ENCODE measurements at places on chromosomes 4 and X. TPM values are rescaled to one million over a fixed set of nuclear protein-coding genes. Genes with fewer than 3 reads are reported as not detected.
A peak's percentile ranks its signal among the peaks of the same experiment; 100 is the strongest.

GRCh38 chrX:133213117-133213516 lies 5.0 kb downstream of the TFDP3 start:
- no peak for DNase-seq

GRCh38 chr4:22030307-22030706 lies 81.7 kb upstream of the KCNIP4 start:
- peak; percentile 32 for DNase-seq

DNA sequence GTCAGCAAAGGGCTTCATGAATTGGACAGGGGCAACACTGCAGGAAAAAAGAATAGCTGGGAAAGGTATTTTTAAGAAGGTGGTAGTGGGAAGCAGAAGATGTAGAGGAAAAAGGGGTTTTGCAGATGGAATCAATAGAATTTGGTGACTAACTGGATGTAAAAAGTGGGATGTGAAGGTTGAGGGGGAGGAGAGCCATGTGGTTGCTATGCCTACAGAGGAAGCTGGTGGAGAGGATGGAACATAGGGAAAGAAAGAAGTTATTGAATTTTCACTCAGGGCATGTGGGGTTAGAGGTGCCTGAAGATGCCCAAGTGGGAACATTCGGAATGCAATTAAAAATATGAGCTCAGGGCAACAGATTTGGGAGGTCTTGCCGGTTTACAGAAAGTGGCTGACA lies 33.0 kb downstream of the REELD1 start:
- no peak for DNase-seq

HCCS gene
- 8.3 TPM for total RNA-seq

GRCh38 chrX:34578237-34578636 lies 78.8 kb downstream of the TMEM47 start:
- no peak for DNase-seq

- no peak for DNase-seq
Measured at GRCh38 chr4:9919047-9919446, 102.2 kb downstream of the SLC2A9 start.

DNA sequence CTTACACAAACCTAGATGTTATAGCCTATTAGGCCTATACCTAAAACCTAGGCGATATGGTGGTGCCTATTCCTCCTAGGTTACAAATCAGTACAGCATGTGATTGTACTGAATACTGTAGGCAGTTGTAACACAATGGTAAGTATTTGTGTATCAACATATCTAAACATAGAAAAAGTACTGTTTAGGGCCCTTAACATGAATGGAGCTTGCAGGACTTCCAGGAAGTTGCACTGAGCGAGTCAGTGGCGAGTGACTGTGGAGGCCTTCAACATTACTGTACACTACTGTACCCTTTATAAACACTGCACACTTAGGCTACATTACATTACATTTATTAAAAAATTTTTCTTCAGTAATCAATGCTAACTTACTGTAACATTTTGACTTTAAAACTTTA lies 37.8 kb downstream of the WWC2 start:
- DNase-seq: no peak

ALAS2 gene
- 25.7 TPM for total RNA-seq

HMGN5 gene
- 2.4 TPM for total RNA-seq

TMPRSS11A gene
- not detected for total RNA-seq

CC2D2A gene
- total RNA-seq: 27.2 TPM

CFAP299 gene
- total RNA-seq: 5.5 TPM

- DNase-seq: peak; percentile 58
Measured at GRCh38 chr4:64341711-64342110, 67.5 kb downstream of the TECRL start.

All from cerebellum (tissue), 4 donors.